ENCODE measurements at places on chromosomes 2 and 18. TPM values are rescaled to one million over a fixed set of nuclear protein-coding genes. Genes with fewer than 3 reads are reported as not detected.

NMS gene
- not detected for total RNA-seq

CCDC102B gene
- total RNA-seq: 6.0 TPM

KCNS3 gene
- total RNA-seq: 2.9 TPM

DLX1 gene
- 0.41 TPM for total RNA-seq

GDF7 gene
- total RNA-seq: 0.99 TPM

DNA sequence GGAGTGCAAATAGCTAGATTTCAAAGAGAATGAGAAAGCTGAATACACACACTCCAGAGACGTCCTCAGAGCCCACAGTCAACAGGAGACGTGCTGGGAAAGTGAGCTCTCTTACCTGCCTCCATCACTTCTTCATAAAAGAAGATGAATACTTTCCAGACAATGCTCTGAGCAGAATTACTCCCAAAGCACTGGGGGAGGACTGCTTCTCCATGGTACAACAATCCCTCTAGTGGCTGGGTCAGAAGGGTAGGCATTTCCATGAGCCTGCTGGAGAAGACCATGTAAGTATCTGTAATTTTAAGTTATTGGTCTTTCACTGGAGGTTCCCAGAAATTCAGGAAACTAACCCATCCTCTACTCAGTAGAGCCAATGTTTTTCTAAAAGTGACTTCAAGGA is 190.3 kb downstream of the RBM43 start:
- no peak overlapping the region for H3K4me3 ChIP-seq
- H3K27me3 ChIP-seq: peaks cover 4% of the 10 kb centered on the region
- no peak for DNase-seq
- H3K4me1 ChIP-seq: no peaks in the 10 kb centered on the region
- H3K36me3 ChIP-seq: no peaks in the 10 kb centered on the region
- H3K27ac ChIP-seq: no peak overlapping the region

GRCh38 chr2:176482107-176482506 is 212.9 kb downstream of the MTX2 start:
- no peaks in the 10 kb centered on the region for H3K36me3 ChIP-seq
- DNase-seq: no peak
- no peaks in the 10 kb centered on the region for H3K4me1 ChIP-seq

DNA sequence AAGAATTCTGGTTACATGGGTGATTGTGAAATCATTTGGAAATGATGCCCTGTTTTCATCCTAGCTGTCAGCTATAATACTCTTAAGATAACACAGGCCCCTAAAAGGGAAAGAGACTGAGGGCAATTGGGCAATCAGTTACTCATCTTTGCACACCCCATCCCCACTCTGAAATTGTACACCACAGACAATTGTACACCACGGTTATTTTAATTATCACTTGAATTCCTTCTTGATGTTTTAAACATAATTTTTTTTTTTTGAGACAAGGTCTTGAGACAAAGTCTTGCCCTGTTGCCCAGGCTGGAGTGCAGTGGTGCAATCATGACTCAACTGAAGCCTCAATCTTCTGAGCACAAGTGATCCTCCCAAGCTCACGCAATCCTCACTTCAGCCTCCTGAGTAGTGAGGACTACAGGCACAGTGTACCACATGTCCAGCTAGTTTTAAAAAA is 862.4 kb upstream of the ACVR2A start:
- H3K4me1 ChIP-seq: peaks cover 6% of the 10 kb centered on the region
- no peaks in the 10 kb centered on the region for H3K27me3 ChIP-seq
- H3K36me3 ChIP-seq: no peaks in the 10 kb centered on the region
- no peak for DNase-seq
- H3K4me3 ChIP-seq: no peak overlapping the region

DNA sequence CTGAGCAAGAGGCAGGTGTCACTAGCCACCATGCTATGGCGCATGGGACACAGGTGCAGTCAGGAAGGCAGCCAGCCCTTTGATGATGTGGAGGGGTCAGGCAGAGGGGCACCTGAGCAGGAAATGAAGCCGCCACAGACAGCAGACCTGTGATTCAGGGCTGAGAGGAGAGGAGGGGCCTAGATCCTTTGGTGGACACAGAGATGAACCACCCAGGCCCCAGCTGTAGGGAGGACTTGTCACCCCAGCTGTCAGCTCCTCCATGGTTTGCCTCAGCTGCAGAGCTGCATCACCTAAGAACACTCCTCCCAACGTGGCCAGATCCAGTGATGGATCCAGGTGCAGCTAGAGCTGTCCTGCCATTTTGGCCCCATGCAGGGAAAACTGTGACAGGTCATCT is 11.6 kb downstream of the ASB18 start:
- H3K4me3 ChIP-seq: no peak overlapping the region
- H3K36me3 ChIP-seq: no peaks in the 10 kb centered on the region
- DNase-seq: no peak

DNA sequence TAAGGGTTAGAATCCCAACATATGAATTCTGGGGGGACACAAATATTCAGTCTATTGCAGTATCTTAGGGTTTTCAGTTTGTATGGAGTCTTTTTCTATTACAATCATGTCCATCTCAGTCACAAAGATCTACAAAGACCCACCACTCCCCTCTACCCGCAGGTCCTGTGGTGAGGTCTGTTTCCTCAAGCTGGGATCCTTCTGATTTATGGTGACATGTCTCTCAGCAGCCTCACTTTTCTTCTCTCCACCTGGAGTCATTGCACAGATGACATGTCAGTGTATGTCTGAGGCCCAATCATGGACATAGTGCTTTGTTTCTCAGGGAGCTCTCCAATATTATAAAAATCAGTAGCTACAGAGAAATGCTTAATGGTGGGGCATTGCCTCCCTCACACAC is 113.4 kb upstream of the RAB27B start:
- H3K4me3 ChIP-seq: no peak overlapping the region
- no peak overlapping the region for H3K27ac ChIP-seq
- no peaks in the 10 kb centered on the region for H3K4me1 ChIP-seq
- no peaks in the 10 kb centered on the region for H3K36me3 ChIP-seq

- no peak overlapping the region for H3K4me3 ChIP-seq
- H3K36me3 ChIP-seq: no peaks in the 10 kb centered on the region
These were observed 235.5 kb downstream of the CMPK2 start for GRCh38 chr2:6630209-6630608.

DNA sequence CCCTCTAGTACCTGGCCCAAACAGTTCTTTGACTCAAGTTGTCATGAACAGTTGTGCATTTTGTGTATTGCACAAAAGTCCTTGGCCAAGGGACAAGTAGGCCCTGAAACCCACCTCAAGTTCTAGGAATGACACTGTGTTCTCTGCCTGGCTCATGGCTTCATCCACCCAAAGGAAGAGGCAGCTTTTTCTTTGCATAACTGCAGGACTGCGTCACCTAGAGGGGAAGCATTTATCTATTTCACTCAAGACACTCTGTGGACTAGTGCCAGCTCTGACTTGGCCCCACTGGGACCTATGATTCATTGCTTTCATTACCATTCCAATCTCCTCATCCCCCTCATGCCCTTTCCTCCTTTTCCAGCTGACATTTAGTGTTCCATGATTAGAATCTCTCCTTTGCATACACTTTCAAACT is 119.3 kb upstream of the SIX2 start:
- H3K4me3 ChIP-seq: no peak overlapping the region
- H3K36me3 ChIP-seq: no peaks in the 10 kb centered on the region
- no peaks in the 10 kb centered on the region for H3K4me1 ChIP-seq
- DNase-seq: peak; percentile 35
- H3K27me3 ChIP-seq: no peaks in the 10 kb centered on the region
- H3K27ac ChIP-seq: no peak overlapping the region

GRCh38 chr18:69097349-69097748 is 299.5 kb downstream of the CCDC102B start:
- no peak overlapping the region for H3K4me3 ChIP-seq
- H3K36me3 ChIP-seq: no peaks in the 10 kb centered on the region
- no peak overlapping the region for H3K27ac ChIP-seq
- H3K4me1 ChIP-seq: no peaks in the 10 kb centered on the region
- no peak for DNase-seq
- H3K27me3 ChIP-seq: no peaks in the 10 kb centered on the region

DNA sequence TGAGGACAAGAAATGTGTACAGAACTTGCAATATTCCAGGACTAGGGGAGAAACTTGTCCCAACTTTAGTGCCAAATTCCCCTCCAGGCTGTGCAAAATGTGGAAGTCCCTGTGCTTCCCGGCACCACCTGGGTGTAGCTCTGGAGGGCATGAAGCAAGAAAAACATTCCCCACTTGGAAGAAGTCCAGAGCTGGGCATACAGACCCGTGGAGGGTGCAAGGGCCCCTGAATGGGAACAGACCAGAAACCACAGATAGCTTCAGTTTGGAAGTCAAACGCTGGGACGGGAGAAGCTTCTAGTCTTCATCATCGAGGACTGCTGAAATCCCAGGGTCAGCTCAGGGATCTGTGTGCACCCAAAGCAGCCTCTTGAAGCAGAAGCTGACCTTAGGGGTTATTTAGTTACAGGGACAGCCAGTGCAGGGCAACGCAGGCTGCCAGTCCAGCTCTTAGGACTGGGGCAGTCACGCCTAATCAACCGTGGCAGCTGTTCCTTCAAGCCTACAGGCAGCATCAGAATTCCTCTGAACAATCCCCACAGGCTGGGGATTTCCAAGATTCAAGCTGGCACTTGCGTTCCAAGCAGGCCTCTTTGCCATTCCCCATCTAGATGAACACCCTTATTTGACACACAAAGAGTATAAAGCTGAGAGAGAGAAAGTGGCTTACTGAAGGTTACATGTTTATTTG is 269.4 kb downstream of the LOXHD1 start:
- no peak overlapping the region for H3K27ac ChIP-seq
- no peak overlapping the region for H3K4me3 ChIP-seq
- peaks cover 22% of the 10 kb centered on the region for H3K4me1 ChIP-seq
- no peaks in the 10 kb centered on the region for H3K36me3 ChIP-seq

- no peaks in the 10 kb centered on the region for H3K27me3 ChIP-seq
- no peak for DNase-seq
- no peaks in the 10 kb centered on the region for H3K36me3 ChIP-seq
- H3K27ac ChIP-seq: no peak overlapping the region
These were observed 37.4 kb upstream of the RPL31 start for GRCh38 chr2:100964681-100965169.

All from heart right ventricle (tissue), 16 donors.